AG04449 (cell line): ENCODE measurements at places on chromosomes 7 and 10.

DNA sequence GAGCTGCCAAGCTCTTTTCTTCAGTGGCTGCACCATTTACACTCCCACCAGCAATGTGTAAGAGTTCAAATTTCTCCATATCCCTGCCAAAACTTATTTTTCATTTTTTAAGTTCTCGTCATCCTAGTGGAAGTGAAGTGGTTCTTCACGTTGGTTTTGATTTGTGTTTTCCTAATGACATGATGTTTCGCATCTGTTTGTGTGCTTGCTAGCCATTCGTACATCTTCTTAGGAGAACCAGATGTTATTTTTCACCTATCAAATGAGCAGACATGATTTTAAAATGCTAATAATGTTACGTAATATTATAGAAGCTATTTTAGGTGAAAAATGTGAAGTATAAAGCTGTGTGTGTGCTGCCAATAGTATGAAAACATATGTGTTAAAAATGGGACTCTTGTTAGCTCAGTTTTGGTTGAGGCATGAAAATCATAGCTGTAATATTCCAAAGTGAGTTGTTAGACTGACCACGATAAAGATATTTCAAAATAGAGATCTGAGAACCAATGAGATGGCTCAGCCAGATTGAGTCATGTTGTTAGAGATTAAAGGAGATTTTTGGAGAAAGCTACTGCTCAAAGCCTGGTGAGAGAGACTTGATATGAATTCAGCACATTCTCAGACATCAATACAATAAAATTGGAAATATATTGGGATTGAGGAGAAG is 25.9 kb upstream of the GALNT11 start:
- no peak for DNase-seq

- DNase-seq: no peak
These were observed 39.9 kb upstream of the LYZL1 start for GRCh38 chr10:29249018-29249417.

- DNase-seq: no peak
These were observed 573.2 kb downstream of the AUTS2 start for GRCh38 chr7:70171369-70171920.

- DNase-seq: no peak
These were observed 25.2 kb downstream of the NHLRC2 start for GRCh38 chr10:113879691-113880090.

DNA sequence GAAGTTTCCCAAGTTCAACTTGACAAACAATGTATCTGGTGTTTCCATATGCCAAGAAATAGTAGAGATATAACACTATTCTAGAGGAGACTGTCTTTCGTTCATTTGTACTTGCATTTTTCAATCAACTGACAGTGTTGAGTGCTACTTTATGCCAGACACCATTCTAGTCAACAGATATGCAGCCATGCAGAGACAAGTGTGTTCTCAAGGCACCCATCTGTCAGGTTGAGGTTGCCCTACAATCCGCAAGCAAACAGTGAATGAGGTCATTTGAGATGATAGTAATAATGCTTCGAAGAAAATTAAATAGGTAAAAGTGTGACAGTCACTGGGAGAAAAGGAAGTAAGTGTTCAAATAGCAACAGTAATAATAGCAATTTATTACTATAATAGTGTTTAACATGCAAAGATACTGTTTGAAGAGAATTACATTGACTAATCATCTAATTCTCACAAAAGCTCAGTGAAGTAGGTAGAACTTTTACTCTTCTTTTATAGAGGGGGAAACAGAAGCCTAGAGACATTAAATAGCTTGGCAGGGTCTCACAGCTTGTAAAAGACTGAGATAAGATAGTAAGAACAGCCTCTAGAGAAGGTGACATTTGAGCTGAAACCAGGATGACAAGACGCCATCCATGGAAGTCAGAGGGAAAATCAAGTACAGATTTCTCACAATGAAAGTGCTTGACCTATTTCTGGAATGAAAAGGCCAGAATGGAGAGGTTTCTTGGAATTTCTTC is 936.9 kb downstream of the SORCS3 start:
- DNase-seq: no peak

DNA sequence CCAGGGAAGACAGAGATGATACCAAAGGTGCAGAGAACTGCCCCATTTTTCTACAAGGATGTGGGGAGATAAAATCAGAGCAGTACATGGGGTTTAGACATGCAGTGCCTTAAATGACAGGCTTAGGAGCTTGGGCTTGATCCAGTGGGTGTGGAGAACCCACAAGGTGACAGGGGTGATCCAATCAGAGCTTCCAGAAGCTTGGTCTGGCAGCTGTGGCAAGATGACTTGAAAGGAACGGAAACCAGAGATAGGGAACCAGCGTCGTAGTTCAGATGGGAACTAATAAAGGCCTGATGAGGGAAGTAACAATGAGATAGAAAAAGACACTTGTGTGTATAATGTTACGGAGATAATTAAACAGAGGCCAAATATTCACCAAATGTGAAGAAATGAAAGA is 80.7 kb downstream of the SLC37A3 start:
- DNase-seq: no peak

GRCh38 chr7:31735991-31736982 is 49.3 kb downstream of the PPP1R17 start:
- no peak for DNase-seq

GRCh38 chr7:117612637-117613036 is 132.8 kb downstream of the CFTR start:
- DNase-seq: no peak

- no peak for DNase-seq
These were observed 565.3 kb upstream of the GALNT17 start for GRCh38 chr7:70566671-70567070.

DNA sequence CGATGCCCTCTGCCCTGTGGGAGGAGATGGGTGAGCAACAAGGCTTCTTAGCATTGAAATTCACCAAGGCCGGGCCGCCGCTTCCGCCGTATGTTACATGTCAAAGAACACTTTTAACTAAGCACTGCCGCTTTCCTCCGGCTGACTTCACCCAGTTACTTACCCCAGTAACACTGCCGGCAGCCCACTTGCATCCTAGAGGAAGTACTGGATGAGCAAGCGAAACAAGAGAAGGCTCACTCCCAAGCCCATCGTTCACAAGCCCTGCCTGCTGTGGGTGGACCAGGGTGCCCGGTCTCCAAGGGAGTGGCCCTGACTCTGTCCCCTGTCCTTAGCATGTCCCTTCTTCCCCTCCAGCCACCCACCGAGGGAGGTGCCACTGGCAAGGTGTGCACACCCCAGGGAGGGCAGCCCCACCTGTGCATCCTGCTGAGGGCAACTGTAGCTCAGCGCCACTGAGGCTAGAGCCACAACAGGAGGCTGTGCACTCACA is 73.1 kb upstream of the EBF3 start:
- DNase-seq: no peak

DNA sequence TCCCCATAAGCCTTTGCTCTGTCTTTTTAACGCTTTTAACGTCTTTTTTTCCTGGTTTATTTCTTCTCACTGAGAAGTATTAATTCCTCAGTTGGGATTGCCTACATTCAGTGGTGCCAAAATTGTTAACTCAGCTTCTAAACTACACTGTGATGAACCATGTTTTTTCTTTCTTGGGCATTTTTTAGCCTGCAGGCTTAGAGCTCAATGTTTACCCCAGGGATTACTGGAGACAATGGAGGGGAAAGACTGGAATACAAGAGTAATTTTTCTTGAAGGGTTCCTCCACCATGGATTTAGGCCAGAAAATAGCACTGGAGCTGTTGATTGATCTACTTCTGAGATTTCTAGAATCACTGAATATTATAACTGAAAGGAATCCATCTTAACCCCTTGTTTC is 19.8 kb downstream of the STAMBPL1 start:
- no peak for DNase-seq

DNA sequence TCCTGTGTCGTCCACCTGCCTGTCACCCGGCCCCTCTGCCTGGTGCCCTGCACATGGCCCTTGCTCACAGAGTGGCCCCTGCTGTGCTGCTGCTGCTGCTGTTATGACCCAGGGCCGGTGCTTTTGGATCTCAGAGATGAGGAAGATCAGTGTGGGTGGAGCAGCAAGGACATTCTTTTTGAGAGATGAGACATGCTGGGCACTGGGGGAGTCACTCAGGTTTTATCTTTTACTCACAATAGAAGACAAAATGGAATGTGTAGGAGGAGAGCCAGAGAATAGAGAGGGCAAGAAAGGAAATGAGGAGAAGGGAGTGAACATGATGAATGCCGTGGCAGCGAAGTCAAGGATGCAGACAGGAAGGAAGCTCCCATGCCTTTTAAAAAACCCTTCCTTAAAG is 611.5 kb upstream of the DPP6 start:
- DNase-seq: no peak

DNA sequence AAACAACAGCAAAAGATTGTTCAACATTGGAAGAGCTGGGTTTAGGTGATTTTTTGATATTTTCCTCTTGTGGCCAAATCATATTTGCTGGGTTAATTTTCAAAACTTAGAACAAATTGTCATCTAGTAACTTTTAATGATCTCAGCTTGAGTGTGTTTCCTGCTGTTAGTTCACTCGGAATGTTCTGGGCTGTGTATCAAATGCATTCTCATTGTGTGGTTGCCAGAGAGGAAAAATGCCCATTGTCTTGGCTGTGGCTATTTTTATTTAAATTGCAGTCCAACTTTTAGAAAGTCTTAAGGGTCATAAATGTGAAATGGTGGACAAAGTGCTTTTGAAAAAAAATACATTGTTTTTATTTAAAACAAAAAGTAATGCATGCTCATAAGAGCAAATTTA is 542.0 kb downstream of the TNS3 start:
- no peak for DNase-seq

- no peak for DNase-seq
These were observed 66.2 kb upstream of the INSYN2A start for GRCh38 chr10:127262606-127263005.
